ENCODE measurements at places on chromosomes 7 and 10.
A peak's percentile ranks its signal among the peaks of the same experiment; 100 is the strongest.

GRCh38 chr10:24168258-24169170 is 40.4 kb upstream of the KIAA1217 start:
- no peak for DNase-seq

- DNase-seq, result no peak
Measured at GRCh38 chr10:86905429-86905828, 52.0 kb downstream of the MMRN2 start.

GRCh38 chr7:151857412-151857811 is 19.5 kb downstream of the PRKAG2 start:
- no peak for DNase-seq

DNA sequence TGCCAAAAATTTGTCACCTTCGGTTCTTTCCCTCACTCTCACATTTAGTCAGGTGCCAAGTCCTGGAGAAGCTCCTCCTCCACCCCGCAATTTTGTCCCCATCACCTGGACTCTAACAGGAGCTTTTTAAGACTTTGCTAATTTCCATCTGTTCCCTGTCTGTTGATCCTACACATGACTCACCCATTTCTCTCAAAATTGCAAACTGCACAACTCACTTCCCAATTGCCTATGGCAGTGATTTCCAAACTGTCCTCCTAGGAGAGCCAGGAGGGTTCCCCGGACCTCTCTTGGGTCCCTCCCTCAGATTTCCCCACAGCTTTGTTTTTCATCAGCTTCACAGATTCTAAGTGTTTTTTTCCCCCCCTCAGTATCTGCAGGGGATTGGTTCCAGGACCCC is 120.3 kb downstream of the WNT2 start:
- DNase-seq, result no peak

DNA sequence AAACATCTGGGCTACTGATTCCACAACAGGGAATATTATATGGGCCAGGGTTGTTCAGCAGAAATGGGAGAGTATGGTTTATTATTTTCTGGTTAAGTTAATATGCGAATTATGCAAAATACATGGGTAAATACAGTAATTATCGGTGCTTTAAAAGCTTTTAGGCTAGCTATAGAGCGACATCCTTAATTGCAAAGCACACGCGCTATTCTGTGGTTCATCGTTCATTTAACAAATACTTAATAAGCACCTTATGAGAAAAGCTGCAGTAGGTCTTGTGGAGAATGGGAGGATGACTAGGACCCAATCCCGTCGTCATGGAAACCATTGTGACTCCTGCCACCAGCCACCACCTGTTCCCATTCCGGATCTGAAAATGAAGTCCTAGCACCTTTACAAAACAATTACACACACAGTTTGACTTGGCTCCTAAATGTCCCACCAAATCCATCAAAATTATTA is 623 bp upstream of the CEP41 start:
- DNase-seq, result no peak

- DNase-seq, result no peak
Measured at GRCh38 chr10:49611166-49611815, 1.2 kb downstream of the SLC18A3 start.

DNA sequence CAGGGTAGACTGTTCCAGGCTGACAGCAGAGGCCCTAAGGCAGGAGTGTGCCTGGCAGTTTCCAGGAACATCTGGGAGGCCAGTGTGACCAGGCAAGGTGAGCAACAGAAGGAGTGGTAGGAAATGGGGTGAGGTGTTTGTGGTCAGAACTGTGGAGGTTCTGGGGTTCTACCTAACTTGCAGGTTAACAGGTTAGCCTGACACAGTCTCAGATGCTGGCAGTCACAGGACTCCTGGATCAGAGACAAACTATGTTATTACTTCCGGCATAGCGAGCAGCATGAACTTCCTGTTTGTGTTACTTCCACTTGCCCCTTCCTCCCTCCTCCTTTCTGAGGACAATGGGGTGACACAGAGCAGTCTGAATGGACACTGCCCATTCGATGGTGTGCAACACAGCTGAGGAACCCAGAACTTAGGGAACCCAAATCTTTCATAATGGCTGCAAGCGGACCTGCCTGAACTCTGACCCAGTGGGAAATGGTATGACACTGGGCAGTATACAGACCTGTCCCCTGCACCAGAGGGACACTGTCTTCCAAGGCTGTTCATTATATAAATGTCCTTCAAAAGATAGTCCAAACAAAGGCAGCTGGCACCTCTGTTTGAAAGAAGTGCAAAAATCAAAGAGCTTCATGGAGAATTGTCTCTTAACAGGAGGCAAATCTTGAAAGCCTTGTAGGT is 3.9 kb upstream of the SAR1A start:
- peak; percentile 74 for DNase-seq

- DNase-seq, result no peak
Measured at GRCh38 chr10:48729222-48729621, 44.5 kb downstream of the WDFY4 start.

- DNase-seq, result no peak
Measured at GRCh38 chr7:71511361-71511807, 379.4 kb downstream of the GALNT17 start.

DNA sequence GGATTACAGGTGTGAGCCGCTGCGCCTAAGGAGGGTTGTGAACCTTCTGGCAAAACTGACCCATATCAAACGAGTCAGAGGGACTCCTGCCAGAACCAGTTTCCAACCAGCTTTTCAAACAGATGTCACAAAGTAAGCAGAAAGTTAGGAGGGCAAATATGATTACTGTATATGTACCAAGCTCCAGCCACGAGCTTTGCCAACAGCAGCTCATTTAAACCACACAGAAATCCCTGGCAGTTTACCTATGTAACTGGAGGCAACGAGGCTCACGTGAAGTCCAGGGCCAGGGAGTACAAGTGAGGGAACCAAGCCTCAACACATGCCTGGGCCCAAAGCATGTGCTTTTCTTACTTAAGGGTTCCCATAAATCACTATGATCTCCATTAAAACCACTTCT is 12.5 kb upstream of the DAGLB start:
- no peak for DNase-seq

DNA sequence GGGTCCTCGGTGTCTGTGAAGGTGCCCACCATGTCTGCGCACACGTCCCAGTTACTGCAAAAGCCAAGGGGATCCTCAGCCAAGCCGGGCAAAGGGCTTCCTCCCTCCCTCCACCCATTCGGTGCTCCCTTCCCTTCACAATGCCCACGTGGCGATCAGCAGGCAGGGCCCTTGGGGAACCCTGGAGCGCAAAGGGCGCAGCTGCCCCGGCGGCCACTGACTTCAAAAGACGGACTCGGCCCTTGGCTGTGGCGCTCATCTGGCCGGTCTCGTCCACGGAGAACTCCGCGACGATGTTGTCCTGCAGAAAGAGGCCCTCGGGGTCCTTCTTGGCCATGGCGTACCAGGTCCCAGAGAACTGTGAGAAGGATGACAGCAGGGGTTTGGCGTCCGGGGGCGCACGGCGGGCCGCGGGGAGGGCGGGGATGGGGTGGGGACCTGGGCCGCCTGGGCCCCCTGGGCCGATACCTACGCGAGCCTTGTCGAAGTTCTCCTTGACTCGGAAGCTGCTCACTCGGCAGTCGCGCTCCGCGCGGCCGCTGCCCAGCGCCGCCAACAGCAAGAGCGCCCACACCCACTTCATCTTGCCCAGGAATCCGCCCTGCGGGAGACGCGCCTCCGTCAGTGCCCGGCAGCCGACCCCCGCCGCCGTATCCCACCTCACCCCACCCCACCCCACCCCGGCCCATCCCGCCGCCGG is 439 bp downstream of the RBP4 start:
- peak; percentile 12 for DNase-seq

DNA sequence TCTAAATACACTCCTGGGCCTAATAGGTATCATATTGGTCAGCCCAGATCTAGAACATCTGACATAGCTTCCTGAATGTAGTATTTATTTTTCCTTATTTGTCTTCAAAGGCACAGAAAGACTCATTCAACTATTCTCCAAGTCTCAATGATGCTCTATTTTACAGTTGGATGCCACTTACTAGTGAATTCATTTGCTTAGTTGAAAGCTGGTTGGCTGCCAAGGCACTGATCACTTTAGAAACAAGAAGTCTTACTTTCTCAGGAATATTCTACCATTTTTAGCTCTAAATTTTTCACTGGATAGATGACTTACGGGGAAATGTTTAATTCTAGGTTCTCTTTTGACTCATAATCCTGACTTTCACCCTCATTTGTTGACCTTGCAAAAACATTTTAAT is 863.4 kb downstream of the SORCS1 start:
- no peak for DNase-seq

DNA sequence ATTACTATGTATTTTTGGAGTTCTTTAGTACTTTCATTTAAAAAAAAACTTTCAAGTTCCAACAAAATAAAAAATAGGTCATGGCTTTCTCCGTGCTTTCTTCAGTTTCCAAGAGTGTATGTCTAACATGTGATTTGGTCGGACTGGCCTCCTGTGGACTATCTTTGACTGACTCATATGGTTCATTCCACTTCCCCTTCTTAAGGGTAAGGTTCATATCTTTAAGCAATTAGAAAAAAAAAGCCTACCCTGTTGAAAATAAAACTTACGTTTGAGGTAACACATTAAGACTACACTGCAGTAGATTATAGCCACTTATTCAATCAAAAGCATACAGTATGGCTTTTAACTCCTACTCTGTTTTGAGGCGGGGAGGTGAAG is 112.8 kb upstream of the AHR start:
- DNase-seq, result peak; percentile 90

- peak; percentile 26 for DNase-seq
Measured at GRCh38 chr7:36208426-36208825, 55.4 kb downstream of the EEPD1 start.

- DNase-seq, result peak; percentile 43
Measured at GRCh38 chr7:65744406-65744805, 128.5 kb upstream of the VKORC1L1 start.

DNA sequence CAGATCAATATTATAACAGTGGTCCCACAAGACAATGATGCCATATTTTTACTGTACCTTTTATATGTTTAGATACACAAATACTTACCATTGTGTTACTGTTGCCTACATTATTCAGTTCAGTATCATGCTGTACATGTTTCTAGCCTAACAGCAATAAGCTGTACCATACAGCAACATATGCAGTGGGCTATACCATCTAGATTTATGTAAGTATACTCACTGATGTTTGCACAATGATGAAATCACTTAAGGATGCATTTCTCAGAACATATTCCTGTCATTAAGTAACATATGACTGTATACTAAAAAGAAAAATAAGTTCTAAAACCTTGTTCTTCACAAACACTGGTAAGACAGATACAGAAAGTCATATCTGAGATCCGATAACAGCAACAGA is 468.6 kb upstream of the SEMA3A start:
- DNase-seq, result no peak

- no peak for DNase-seq
Measured at GRCh38 chr7:157545681-157546060, 208.9 kb downstream of the DNAJB6 start.

GRCh38 chr7:30929686-30930085 is 18.0 kb downstream of the AQP1 start:
- no peak for DNase-seq

- DNase-seq, result peak; percentile 42
Measured at GRCh38 chr7:108094346-108094745, 35.8 kb downstream of the LAMB4 start.

DNA sequence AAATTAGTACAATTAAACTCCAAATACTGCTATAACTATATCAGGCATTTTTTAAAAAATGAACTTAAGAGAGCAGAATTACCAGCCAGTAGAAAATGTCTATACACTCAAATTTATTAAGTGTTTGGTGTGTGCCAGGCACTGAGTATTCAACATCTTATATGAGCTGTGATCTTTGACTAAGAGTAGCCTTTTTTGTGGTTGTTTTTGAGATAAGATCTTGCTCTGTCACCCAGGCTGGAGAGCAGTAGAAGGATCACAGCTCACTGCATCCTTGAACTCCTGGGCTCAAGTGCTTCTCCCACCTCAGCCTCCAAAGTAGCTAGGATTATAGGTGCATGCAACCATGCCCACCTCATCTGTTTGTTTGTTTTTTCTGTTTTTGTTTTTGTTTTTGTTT is 102.5 kb upstream of the CELF2 start:
- no peak for DNase-seq

- DNase-seq, result no peak
Measured at GRCh38 chr10:72782649-72783330, 90.8 kb downstream of the MCU start.

GRCh38 chr10:14489522-14490177 is 158.9 kb upstream of the FRMD4A start:
- DNase-seq, result no peak
